Naive thymus-derived CD8-positive, alpha-beta T cell (primary cell): ENCODE measurements at places on chromosomes 7 and 10. TPM values are rescaled to one million over a fixed set of nuclear protein-coding genes. Genes with fewer than 3 reads are reported as not detected.

DNA sequence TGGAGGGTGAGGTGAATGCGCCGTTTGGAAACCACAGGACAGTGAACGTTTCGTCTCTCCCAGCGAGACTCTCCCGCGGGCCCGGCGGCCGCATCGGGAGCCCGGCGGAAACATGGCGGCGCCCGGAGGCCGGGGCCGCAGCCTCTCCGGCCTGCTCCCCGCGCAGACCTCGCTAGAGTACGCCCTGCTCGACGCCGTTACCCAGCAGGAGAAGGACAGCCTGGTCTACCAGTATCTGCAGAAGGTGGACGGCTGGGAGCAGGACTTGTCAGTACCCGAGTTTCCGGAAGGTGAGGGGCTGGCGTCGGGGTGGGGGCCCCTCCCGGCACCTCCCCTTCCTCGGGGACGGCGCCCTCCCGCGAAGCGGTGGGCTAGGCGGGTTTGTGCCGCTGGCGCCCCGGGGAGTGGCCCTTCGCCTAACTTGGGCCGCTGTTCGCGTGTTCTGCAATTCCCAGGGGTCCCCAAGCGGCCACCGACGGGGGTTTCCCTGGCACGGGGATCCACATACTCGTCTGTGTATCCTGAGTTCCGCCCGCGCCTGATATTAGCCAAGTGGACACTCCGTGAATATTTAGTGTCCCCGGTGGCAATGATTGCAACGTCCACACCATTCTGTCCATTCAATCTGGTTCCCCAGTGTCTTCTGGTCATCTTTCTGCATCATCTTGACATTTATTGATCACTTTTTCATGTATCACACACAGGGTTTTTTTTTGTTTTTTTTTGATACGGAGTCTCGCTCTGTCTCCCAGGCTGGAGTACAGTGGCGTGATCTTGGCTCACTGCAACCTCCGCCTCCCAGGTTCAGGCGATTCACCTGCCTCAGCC lies 514 bp downstream of the NHLRC2 start:
- H3K36me3 ChIP-seq, result peaks cover 15% of the 10 kb centered on the region
- peak overlapping the region; percentile 98 for H3K27ac ChIP-seq
- DNase-seq, result peak; percentile 66
- peaks cover 33% of the 10 kb centered on the region for H3K4me1 ChIP-seq

DNA sequence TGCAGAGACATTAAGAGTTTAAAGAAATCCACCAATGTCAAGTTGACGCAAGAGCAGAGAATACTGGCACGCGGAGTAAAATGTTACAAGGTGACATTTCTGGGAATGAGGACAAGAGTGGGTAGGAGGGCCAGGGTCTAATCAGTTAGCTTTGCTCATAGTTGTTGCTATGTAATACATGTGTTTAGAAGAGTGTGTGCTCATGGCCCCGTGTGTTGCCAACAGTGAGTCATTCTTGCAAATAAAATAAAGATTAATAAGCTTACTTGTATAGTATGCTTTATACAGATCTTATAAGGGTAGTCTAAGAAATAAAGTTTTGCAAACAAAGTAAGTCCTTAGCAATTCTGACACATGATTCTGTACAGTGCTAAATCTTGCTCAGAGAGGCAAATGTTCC lies 64.5 kb downstream of the DNMBP start:
- H3K4me1 ChIP-seq, result no peaks in the 10 kb centered on the region
- no peak for DNase-seq
- no peak overlapping the region for H3K27ac ChIP-seq
- H3K27me3 ChIP-seq, result no peaks in the 10 kb centered on the region
- peaks cover 12% of the 10 kb centered on the region for H3K36me3 ChIP-seq
- no peak overlapping the region for H3K4me3 ChIP-seq

DNA sequence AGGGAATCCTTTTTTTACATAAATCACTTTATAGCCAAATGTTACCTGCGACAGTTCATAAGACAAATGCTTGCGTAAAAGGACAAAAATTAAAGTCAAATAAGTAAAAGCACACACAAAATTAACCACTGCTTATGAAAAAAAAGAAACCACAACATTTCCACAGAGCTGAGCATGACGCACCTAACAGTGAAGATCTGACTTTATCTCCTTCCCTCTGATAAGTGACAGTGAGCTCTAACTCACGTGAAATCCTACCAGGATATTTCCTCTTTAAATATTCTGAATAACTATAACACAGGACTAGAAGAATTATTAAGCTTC lies 225.5 kb downstream of the SFMBT2 start:
- peak overlapping the region; percentile 45 for H3K4me3 ChIP-seq
- peaks cover 29% of the 10 kb centered on the region for H3K4me1 ChIP-seq
- no peak for DNase-seq

- DNase-seq, result no peak
- H3K27ac ChIP-seq, result no peak overlapping the region
- H3K4me3 ChIP-seq, result no peak overlapping the region
- peaks cover 3% of the 10 kb centered on the region for H3K27me3 ChIP-seq
- no peaks in the 10 kb centered on the region for H3K36me3 ChIP-seq
- H3K4me1 ChIP-seq, result no peaks in the 10 kb centered on the region
Observed at GRCh38 chr7:137747359-137748031, 99.3 kb downstream of the DGKI start.

DNA sequence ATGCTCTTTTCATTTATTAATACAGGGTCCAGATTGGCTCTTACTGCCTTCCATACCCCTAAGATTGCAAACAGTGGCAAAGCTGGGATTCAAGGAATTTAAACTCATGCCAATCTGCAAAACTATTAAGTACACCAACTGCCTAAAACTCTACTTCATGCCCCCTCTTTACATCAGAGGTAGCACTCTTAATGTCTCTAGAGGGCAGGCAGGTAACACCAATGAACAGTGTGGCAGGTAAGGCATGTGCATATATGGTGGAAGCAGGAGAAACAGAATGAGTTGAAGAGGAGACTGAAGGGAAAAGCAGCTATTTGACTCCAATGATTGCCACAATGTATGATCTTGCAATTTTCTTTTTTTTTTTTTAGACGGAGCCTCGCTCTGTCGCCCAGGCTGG lies 156.7 kb downstream of the BTAF1 start:
- no peak overlapping the region for H3K27ac ChIP-seq
- no peak overlapping the region for H3K4me3 ChIP-seq
- H3K36me3 ChIP-seq, result peaks cover 11% of the 10 kb centered on the region
- no peaks in the 10 kb centered on the region for H3K27me3 ChIP-seq
- H3K4me1 ChIP-seq, result no peaks in the 10 kb centered on the region

DNA sequence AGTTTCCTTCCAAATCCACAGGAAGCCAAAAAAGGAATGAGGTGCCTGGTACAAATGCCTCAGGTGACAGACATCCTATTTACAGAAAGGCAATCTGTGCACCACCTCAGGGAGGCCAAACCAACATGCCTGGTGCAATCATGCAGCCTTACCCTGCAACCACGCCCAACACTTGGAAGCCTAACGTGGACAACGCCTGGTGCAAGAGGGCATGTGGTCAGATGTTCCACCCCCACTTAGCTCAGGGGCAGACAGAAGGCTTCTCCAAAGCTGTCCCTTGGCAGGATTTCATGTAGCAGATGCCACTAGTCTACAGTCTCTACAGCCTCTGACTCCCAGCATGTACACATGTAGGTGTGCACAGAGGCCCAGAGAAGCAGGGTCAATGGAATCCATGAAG lies 89.5 kb downstream of the KCNMA1 start:
- H3K4me1 ChIP-seq, result no peaks in the 10 kb centered on the region
- no peak overlapping the region for H3K4me3 ChIP-seq
- H3K27ac ChIP-seq, result no peak overlapping the region
- no peaks in the 10 kb centered on the region for H3K36me3 ChIP-seq
- peaks cover 20% of the 10 kb centered on the region for H3K27me3 ChIP-seq
- DNase-seq, result no peak

BHLHA15 gene
- total RNA-seq, result not detected

VAX1 gene
- total RNA-seq, result not detected

UBTD1 gene
- total RNA-seq, result 1.6 TPM

SUN3 gene
- total RNA-seq, result not detected

MYO3A gene
- total RNA-seq, result not detected
